ENCODE measurements at places on chromosomes 6 and 20. TPM values are rescaled to one million over a fixed set of nuclear protein-coding genes. Genes with fewer than 3 reads are reported as not detected.

The TMEM217 gene
- total RNA-seq, result 2.0 TPM

The DYNLT1 gene
- total RNA-seq, result 179 TPM

The HDGFL1 gene
- not detected for total RNA-seq

The CST4 gene
- total RNA-seq, result not detected

The THEMIS gene
- total RNA-seq, result 0.21 TPM

The HLA-DPA1 gene
- total RNA-seq, result 3.8 TPM

The SCRT2 gene
- total RNA-seq, result not detected

The NOX3 gene
- not detected for total RNA-seq

The RAET1L gene
- not detected for total RNA-seq

The LY6G6C gene
- not detected for total RNA-seq
